NCI-H2081 (cell line): ENCODE measurements at places on chromosomes 4 and X.

- DNase-seq, result peak; percentile 73
Measured at GRCh38 chrX:108537005-108537404, 97.4 kb downstream of the COL4A5 start.

DNA sequence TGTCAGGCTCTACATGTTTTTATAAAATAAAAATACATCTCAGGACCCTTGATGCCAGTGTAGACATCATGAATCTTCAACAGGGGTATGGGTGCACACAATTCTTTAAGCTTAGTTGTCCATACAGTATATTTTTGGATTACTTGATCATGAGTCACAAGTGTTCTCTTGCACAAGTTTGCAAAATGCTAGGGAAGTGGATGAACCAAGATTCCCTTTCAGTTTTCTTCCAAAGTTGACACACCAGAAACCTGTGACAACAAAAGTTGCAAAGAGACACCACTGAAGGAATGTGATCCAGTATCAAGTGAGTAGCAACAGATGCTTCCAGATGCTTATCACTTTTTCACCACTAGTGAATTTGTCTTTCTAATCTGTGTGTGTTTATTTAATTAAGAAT lies 1021.2 kb downstream of the PCDH7 start:
- DNase-seq, result no peak

- peak; percentile 20 for DNase-seq
Measured at GRCh38 chrX:24117258-24117657, 32.3 kb upstream of the ZFX start.

GRCh38 chr4:173382349-173382748 lies 11.6 kb downstream of the SAP30 start:
- DNase-seq, result no peak

DNA sequence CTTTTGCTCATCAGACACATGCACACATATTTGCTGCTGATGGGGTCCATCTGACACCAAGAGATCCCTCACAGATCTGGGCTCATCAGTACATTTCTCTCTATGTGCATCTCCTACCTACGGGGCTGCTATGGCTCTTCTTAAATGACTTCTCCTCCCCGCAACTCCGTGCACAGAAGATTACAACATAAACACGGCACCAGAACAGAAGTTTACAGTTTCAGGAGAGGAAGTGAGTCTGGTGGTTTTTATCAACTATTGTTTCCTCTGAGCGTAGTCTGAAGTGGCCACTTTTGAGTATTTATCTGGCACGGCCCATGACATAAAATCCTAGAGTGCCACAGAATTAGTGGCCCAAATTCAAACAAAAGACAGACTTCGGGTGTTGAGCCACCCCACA lies 263.8 kb downstream of the PRDM5 start:
- no peak for DNase-seq
